NCI-H510A (cell line): ENCODE measurements at places on chromosomes 6 and 20.

DNA sequence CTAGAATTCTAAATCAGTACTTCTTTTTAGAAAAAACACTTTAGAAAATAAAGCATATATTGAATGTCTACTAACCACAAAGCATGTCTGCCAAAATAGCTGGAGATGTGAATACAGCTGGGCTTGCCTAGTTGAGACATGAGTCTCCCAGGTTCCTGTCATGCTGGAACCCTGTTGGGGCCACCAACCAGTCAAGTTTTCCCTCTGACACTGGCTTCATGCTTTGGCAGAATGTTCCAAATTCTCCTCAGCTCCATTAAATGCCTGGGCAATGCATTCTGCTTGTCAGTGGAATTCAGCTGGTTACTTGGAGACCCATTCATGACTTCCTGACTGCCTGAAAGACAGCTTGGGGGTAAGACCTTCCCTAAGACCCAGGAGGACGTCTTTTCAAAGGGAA, 87.2 kb downstream of the PRND start:
- DNase-seq = no peak

DNA sequence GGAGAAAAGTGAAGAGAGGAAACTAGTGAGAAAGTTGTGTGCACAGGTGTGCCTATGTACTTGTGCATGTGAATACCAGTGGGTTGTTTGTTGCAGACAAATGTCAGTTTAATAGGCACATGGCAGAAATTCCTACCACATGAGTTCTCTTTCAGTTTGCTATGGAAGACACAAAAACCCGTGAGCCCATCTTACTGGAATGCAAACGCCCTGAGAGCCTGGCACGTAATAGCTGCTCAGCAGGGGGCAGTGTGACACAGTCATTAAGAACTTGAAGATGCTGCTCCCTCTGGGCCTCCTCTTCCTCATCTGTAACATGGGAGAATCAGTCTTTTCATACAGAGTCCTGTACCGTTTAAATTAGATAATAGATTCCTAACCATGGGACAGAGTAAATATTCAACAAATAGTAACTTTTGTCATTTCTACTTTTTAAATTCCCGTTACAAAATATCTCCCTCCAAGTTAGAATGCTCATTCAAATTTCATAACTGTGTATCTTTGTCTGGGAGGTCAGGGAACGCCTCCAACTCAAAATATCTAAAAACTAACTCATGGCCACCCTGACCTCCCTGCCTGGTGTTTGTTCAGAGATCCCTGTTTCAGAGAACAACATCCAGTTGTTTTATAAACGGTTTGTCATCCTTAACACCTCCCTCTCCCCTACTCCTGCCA, 802.9 kb downstream of the MAFB start:
- no peak for DNase-seq

GRCh38 chr6:39804466-39805065, 12.4 kb downstream of the DAAM2 start:
- no peak for DNase-seq

DNA sequence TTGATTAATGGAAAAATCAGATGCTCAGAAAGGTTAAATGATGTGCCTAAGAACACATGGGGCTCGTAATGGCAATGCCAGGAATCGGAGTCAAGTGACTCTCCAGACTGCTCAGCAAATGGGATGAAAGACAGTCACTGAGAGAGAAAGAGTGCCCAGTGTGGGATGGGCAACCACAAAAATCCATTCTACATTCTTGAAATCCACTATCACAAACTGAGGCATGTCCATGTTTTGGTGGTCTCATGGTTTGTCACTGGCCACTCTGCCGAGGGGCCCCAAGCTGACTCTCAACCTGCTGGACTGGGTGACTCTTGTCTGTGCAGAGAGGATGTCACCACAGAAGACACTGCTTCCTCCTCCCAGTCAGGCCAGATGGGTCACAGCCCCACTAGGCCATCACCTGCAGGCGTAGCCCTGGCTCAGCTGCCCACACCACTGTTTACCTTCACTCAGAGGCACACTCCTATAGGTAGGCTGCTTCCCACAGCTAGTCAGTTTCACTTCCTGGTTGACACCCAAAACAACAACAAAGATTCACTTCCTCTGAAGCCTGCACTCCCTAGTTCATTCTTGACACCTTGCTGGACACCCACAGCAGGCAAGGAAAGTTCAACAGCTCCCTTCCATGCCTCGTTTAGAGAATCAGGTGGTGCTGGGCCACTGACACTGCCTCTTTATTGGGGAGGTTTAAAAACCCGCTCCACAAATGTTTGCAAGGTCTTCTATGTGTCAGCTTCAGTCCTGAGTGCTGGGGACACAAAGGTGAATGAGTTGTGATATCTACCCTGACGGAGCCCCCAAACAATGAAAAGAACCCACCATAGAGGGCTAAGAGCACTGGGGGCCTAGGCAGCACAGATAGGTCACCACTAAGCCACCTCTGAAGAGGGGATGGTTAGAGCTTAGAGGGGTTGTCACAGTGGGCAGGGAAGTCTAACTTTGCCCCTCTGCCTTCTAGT, 21.7 kb downstream of the MAP1LC3A start:
- peak; percentile 47 for DNase-seq

GRCh38 chr20:45742596-45742995, 20.4 kb downstream of the SPINT4 start:
- DNase-seq = no peak

DNA sequence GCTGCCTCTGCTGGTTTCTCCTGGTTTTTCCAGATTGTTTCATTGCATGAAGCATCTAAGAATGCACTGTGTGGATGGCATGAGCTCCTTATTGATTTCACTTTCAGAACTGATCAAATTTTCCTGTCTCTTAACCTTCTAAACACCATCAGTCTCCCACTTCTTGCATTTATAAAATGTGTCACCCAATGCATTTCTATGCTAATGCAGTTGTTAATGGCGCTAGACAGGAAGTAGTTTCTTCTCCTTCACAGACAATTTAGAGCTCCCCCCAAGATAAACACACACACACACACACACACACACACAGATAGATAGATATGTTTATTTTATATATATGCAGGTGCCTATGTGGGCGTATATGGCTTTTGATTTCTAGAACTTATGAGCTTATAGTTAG, 45.6 kb upstream of the FOXA2 start:
- no peak for DNase-seq
